ENCODE measurements at places on chromosomes 7 and 10.
A peak's percentile ranks its signal among the peaks of the same experiment; 100 is the strongest.

GRCh38 chr10:71392791-71393781, 3.6 kb upstream of the CDH23 start:
- no peak for DNase-seq

GRCh38 chr7:16494955-16495719, 29.6 kb upstream of the SOSTDC1 start:
- peak; percentile 18 for DNase-seq

GRCh38 chr7:2129323-2130095, 103.2 kb downstream of the MAD1L1 start:
- DNase-seq = no peak

DNA sequence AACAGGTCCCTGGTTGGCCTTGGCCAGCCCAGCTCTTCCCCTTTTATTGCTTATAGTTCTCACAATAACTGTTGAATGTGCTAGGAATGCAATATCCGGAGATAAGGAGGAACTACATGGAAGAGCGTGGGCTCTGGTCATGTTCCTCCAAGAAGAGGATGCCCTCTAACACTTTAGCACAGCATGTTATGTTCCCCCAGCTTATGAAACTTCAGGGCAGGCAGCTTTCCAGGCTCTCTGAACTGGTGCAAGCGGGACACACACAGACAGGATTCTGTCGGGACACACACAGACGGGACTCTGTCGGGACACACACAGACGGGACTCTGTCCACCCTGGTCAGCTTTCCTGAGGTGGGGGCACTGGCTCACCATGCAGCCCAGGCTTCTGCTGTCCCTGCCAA, 141.6 kb downstream of the PKD1L1 start:
- DNase-seq = no peak

- DNase-seq = no peak
Measured at GRCh38 chr7:158076656-158077055, 511.0 kb downstream of the PTPRN2 start.

GRCh38 chr10:109886037-109886780, 37.1 kb downstream of the XPNPEP1 start:
- no peak for DNase-seq

GRCh38 chr10:100182281-100182680, 3.5 kb downstream of the ERLIN1 start:
- no peak for DNase-seq

- DNase-seq = no peak
Measured at GRCh38 chr7:47669178-47669891, 87.4 kb upstream of the TNS3 start.

DNA sequence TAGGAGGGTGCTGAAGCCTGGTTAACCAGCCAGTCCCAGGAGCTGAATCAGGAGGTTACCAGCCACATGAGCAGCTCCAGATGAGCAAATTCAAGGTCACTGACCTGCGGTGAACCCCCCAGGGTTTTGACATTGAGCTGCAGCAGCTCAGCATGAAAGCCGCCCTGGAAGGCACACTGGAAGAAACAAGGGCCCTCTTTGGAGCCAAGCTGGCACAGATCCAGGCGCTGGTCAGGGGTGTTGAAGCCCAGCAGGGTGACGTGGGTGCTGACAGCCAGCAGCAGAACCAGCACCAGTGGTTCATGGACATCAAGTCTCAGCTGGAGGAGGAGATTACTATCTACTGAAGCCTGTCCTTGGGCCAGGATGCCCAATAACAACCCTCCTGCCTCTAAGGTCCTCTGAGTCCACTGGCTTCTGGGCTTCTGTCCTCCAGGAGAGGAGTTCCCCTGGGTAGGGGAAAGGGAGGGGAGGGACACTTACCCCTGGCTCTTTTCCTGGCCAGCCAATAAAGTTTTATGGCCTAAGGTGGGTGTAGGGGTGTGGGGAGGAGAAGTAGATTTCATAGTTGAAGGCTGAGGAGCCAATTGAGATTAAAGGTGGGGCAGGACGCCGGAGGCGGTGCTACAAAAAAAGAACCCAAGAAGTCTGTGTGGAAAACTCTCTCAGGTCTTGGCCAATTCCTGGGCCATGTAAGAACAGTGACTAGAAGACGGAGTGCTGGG, 29.4 kb upstream of the ATOH7 start:
- no peak for DNase-seq

GRCh38 chr10:43137717-43138020, 576 bp upstream of the CSGALNACT2 start:
- no peak for DNase-seq

- DNase-seq = no peak
Measured at GRCh38 chr10:7857262-7857661, 39.0 kb downstream of the TAF3 start.

DNA sequence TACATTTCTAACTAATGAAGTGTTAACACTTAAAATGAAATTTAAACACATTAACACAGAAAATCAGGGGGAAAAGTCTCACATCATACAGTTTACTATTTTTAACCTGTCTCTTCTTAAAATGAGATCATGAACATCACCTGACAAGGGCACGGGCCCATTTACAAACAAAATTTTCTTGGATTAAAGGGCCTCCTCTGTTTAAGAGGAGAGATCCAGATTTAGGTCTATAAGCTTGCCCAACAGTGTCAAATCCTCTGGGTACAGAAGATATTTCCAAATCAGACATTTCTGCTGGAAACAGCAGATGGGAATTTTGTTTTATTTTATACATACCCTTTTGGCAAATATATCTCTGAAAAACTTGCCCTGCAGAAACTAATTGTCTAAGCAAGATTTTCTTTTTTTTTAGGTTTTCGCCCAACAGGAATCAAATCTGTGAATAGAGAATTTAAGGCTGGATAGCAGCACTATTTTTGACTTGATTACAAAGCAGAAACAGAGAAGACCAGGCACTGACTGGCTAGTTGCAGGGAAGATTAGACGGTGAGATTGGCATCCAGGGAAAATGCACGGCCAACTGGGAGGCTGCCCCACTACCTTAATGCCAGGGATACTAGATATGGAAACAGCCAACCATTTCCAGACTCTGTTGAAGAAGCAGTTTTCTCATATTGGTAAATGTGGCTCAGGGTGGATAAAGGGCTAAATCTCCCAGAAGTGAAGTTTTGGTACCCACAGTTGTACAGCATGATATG, 173.4 kb downstream of the LRRN3 start:
- DNase-seq = no peak

- no peak for DNase-seq
Measured at GRCh38 chr7:78197447-78197846, 398.9 kb downstream of the PHTF2 start.

DNA sequence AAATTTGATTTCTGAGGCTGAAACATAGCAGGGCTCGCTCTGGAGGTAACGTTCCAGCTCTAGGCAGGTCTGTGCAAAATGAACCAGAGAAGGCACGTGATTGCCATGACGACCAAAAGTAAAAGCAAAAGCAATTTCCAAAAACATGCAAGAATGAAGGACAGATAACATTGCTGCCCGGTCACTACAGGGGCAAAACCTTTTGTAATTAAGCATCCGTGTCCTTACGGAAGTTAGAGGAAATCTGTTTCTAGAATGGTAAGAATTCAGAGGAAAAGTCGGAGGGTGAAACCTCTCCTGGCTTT, 2.9 kb downstream of the KLF6 start:
- DNase-seq = no peak

- no peak for DNase-seq
Measured at GRCh38 chr7:114255404-114255841, 159.2 kb upstream of the FOXP2 start.

DNA sequence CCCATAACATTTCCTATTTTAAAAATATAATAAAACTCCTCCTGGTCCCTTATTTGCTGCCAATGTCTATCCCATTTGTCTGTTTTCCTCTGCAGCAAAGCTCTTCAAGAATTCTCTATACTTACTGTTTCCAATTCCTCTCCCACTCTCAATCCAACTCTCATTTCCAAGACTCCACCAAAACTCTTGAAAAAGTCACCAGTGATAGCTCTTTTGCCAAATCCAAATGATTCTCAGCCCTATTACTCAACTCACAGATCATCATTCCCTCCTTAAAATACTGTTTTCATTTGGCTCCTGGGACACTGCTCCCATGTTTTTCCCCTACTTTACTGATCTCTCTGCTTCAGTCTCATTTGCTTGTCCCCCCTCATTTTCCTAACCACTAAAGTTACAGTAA, 139.4 kb downstream of the HIBADH start:
- DNase-seq = no peak

GRCh38 chr7:149816794-149817193, 21.4 kb upstream of the ZNF862 start:
- DNase-seq = no peak

- DNase-seq = no peak
Measured at GRCh38 chr7:133047321-133047720, 34.6 kb downstream of the CHCHD3 start.

DNA sequence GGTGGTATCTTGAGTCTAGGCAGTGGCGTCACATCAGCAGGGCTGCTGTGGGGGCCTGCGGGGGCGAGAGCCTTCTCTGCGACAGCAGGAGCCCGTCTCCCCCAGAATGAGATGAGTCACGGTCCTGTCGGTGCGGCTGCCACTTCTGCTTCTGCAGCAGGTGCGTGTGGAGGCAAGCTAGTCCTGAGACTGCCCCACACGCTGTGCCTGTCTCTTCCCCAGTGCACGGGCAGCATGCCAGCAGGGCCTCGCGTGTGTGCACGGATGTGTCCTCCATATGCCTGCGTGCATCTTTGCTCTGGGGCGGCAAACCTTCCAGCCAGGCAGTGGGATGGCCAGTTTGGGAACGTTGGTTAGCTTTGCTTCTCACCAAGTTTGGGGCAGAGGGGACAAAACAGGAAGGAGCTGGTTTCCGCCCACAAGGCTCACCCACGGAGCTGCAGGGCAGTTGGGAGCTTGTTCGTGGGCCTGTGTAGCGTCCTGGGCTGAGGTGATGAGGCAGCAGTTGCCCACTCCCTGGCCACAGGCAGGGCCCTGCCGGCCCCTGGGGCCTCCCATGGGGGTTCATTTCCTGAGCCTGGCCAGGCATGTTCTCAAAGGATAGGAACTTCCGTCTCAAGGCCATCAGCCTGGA, 60.8 kb upstream of the PPIF start:
- DNase-seq = no peak

DNA sequence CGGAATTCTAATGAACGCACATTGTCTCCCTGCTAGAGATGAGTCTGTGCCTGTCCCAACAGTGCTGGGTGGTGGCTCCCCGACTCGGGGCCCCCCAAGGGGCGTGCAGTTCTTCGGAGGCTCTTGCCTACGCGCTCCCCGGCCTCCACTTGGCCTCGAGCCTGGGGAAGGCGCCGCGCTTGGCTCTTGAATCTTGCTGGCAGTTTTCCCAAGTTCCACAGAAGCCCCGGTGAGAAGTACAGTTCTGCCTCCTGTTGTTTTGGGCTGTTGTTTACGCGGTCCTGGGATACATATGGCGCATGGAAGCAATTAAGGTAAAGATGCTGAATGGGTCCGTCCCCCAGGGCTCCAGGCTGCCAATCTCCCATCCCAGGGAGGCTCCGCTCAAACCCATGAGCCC, 32.6 kb upstream of the UNCX start:
- no peak for DNase-seq

DNA sequence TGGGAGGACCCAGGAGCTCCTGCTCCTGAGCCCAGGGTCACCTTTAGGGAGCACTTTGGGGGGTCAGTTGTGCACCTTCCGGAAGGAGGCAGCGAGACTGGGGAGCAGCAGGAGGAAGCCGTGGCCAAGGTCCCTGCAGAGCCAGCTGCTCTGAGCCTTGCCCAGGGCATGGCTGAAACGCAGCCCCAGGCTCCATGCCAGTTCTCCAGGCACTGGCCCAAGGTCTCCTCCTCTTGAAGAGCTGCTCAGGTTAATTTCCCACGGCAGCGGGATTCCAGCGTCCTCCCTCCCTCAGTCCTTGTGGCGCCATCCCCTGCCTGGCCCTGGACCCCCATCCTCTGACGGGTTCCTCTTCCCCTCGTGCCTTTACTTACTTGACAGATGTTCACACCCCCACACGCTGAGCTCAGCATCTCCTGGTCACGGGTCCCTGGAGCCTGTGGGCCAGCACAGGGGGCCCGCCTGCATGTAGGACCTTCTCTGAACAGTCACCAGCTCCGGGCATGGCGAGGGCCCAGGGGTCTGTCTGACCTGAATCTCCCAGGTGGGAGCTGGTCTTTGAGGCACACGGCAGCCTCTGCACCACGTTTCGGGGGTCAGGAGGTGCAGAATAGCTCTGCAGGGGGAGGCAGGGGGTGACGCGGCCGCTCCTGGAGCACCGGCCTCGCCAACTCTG, 16.7 kb upstream of the CFAP46 start:
- no peak for DNase-seq

All from HuH-7.5 (cell line).